ENCODE measurements at places on chromosomes 5 and 9. TPM values are rescaled to one million over a fixed set of nuclear protein-coding genes. Genes with fewer than 3 reads are reported as not detected.

PRLR gene
- total RNA-seq, result 0.15 TPM

- peak overlapping the region; percentile 62 for H3K27ac ChIP-seq
- no peaks in the 10 kb centered on the region for H3K4me1 ChIP-seq
- no peak overlapping the region for H3K4me3 ChIP-seq
- H3K27me3 ChIP-seq, result no peaks in the 10 kb centered on the region
These were observed 14.6 kb upstream of the TRAF1 start for GRCh38 chr9:120941046-120941770.

DNA sequence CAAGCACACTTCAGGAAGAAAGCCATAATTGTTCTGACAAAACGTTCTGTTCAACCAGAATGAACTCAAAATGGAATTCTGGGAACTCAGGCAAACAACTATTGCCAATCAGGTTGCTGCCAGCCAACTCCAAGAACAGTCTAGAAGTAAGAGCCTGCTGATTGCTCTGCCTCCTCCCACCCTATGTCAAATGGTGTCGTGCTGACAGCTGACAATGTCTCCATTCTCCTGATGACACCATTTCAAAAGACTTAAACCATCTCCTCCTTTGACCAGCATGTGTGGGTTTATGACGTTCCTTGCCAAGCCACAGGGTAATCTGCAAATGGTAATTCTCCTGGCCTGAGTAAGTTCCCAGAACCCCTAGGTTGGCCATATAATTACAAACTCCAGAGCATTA lies 21.9 kb upstream of the PLIN2 start:
- no peak overlapping the region for H3K27ac ChIP-seq
- no peaks in the 10 kb centered on the region for H3K27me3 ChIP-seq
- H3K4me1 ChIP-seq, result no peaks in the 10 kb centered on the region
- no peak for DNase-seq
- no peaks in the 10 kb centered on the region for H3K36me3 ChIP-seq

GPR150 gene
- total RNA-seq, result not detected

DNA sequence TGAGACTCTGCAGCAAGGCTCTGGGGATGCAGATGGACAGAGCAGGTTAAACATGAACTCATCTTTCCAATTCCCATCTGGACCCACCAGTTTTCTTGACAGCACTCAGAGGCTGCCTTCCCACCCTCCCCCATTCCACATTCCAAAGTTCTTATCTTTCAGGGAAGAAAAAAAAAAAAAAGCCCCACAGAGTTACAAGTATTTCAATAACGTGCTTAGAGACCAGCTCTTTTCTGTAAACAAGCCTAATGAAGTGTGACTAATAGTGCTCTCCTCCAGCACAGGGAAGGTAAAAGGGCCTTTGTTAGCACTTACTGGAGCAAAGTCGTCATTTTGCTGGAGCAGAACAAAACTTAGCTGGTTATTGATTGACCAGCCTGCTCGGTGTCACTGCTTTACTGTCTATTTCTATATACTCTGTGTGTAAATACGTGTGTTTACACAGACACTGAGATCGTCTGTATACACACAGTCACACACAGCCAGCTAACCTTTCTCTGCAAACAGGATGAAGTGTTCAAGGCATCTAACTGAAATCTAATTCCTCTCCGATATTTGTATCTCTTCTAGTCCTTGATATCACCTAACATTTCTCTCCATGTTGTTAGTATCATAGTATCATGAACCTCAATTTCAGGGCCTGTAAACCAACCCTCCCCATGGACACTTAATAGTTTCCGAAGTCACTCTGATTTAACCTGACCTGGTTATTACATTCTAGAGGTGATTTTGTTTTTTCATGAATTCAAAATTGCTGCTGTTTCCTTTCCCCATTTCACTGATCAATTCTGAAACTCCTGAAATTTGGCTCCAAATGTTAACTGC lies 84.9 kb downstream of the ZNF608 start:
- no peaks in the 10 kb centered on the region for H3K27me3 ChIP-seq
- no peaks in the 10 kb centered on the region for H3K36me3 ChIP-seq
- peak overlapping the region; percentile 64 for H3K27ac ChIP-seq
- H3K4me1 ChIP-seq, result no peaks in the 10 kb centered on the region
- no peak overlapping the region for H3K4me3 ChIP-seq

DNA sequence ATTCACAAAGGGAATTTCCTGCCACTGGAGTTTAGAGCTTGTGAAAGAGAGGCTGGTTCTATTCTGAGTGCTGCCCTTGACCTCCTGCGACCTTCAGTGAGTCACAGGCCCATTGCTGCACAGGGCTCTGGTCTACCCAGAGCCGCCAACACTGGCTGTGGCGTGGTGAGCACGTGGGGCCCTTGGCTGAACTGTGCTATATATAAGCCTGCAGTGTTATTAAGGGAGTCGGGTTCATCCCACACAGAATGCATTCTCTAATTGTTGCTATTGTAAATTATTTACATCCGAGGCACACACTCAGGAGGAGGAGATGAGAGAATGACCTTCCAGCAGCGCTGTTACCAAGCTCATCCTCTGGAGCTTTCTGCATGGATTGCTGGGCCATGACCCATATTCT lies 47.1 kb downstream of the BRINP1 start:
- H3K27me3 ChIP-seq, result no peaks in the 10 kb centered on the region
- no peak for DNase-seq
- no peak overlapping the region for H3K4me3 ChIP-seq
- H3K36me3 ChIP-seq, result no peaks in the 10 kb centered on the region
- peaks cover 9% of the 10 kb centered on the region for H3K4me1 ChIP-seq

- H3K27ac ChIP-seq, result no peak overlapping the region
- H3K4me1 ChIP-seq, result no peaks in the 10 kb centered on the region
- DNase-seq, result no peak
- no peaks in the 10 kb centered on the region for H3K36me3 ChIP-seq
These were observed 9.9 kb upstream of the PTGS1 start for GRCh38 chr9:122360891-122361290.

GRCh38 chr5:39455645-39456044 lies 30.9 kb upstream of the DAB2 start:
- H3K36me3 ChIP-seq, result no peaks in the 10 kb centered on the region
- no peak overlapping the region for H3K4me3 ChIP-seq
- no peaks in the 10 kb centered on the region for H3K4me1 ChIP-seq
- DNase-seq, result no peak
- H3K27me3 ChIP-seq, result no peaks in the 10 kb centered on the region
- no peak overlapping the region for H3K27ac ChIP-seq

GRCh38 chr5:96433066-96433447 lies at the start of gene PCSK1:
TSS of gene PCSK1 (minus strand) at chr5:96433248. CDS start at chr5:96433042, 206 bp downstream.
- peaks cover 7% of the 10 kb centered on the region for H3K27me3 ChIP-seq
- no peak for DNase-seq
- no peak within 1 kb of the TSS for H3K4me3 ChIP-seq
- no peaks in the 10 kb centered on the region for H3K36me3 ChIP-seq

EQTN gene
- not detected for total RNA-seq
